ENCODE measurements at places on chromosomes 2 and 18.
A peak's percentile ranks its signal among the peaks of the same experiment; 100 is the strongest.

GRCh38 chr2:135740206-135740605, 1.4 kb upstream of the UBXN4 start:
- DNase-seq: no peak

GRCh38 chr2:10434886-10435819, 13.0 kb downstream of the ODC1 start:
- peak; percentile 40 for DNase-seq

- no peak for DNase-seq
Measured at GRCh38 chr2:214807653-214808052, 1.8 kb downstream of the BARD1 start.

DNA sequence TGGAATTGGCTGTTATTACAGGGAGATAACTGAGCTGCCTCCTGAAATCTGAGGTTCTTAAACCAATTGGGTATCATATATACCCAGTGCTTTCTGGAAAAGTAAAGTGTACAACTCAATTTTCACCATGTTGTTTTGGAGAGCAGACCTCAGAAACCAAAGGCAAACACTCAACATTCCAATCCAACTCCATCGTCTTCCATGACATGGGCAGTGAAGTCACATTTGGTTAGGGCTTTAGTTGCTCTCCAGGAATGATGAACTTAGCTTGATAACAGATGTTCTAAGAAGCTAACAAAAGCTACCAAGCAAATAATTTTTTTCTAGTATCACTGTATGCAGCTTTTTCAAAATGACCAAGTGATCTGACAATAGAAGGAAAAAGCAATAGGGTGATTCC, 107.0 kb upstream of the SLC35G4 start:
- no peak for DNase-seq

- DNase-seq: no peak
Measured at GRCh38 chr2:218878486-218878885, 2.2 kb upstream of the WNT10A start.

DNA sequence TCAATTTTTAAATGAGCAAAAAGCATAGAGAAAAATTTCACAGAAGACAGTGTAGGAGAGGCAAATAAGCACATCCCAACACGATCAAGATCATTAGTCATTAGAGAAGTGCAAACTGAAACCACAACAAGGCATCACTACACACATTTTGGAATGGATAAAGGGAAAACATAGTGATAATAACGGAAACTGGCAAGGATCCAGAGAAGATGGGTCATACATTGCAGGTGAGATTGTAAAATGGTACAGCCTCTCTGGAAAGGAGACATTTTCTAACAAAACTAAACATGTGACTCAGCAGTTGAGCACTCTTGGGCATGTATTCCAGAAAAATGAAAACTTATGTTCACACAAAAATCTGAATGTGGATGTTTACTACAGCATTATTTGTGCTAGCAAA, 98.3 kb upstream of the TMEM17 start:
- DNase-seq: no peak

- DNase-seq: no peak
Measured at GRCh38 chr2:68317971-68318913, 1.5 kb downstream of the CNRIP1 start.

- no peak for DNase-seq
Measured at GRCh38 chr18:11146238-11146946, 3.0 kb downstream of the PIEZO2 start.

GRCh38 chr2:222297600-222297935, 1.2 kb downstream of the PAX3 start:
- DNase-seq: no peak

DNA sequence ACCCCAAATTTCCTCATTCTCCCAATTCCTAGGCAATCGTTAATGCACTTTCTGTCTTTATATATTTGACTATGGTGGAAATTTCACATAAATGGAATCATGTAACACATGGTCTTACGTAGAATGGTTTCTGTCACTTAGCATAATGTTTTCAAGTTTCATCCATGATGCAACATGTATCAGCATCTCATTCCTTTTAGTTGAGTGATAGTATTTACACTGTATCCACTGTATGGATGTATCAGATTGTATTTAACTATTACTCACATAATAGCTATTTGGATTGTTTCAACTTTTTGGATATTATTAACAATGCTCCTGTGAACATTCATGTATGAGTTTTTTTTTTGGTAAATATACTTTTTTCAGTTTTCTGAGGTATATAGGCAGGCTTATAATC, 982.3 kb upstream of the DDX18 start:
- no peak for DNase-seq

GRCh38 chr18:574865-575645, 5.1 kb upstream of the CETN1 start:
- no peak for DNase-seq

- no peak for DNase-seq
Measured at GRCh38 chr2:218885981-218886947, 5.6 kb downstream of the WNT10A start.

DNA sequence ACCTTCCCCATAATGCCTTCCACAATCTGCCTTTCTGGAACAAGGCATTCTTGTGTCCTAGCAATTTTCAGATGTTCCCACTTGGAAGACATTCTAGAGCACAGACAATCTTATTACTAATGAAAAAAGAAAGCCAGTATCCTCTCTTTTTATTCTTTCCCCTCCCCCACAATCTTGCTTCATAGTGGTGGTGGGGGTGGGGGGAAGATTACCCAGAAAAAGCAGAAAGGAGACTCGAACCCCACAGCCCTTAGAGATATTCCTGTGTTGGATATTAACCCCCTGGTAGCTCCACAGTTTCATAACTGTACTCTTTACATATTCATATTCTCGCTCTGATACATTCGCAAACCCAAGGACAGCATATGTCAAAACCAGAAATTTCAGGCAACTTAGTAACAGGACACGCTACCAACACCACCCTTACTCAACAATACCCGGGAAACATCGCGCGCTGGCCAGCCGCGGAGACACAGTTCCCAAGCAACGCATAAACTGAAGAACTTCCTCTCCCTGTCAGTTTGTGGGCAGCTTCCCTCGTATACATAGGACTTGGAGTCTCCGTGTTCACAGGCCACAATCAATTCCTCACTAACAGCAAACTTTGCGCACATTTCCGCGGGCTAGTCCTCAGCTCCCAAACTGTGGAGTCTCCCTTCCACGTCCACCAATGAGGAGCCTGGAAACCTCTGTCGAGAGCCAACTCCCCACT, 793 bp downstream of the NR4A2 start:
- no peak for DNase-seq

- DNase-seq: no peak
Measured at GRCh38 chr2:64879745-64880144, 109.5 kb upstream of the SLC1A4 start.

GRCh38 chr18:79375441-79376154, 20.1 kb upstream of the NFATC1 start:
- DNase-seq: no peak

- no peak for DNase-seq
Measured at GRCh38 chr2:183490914-183491313, 366.7 kb downstream of the NUP35 start.

- no peak for DNase-seq
Measured at GRCh38 chr2:140639628-140640027, 1491.2 kb downstream of the LRP1B start.

DNA sequence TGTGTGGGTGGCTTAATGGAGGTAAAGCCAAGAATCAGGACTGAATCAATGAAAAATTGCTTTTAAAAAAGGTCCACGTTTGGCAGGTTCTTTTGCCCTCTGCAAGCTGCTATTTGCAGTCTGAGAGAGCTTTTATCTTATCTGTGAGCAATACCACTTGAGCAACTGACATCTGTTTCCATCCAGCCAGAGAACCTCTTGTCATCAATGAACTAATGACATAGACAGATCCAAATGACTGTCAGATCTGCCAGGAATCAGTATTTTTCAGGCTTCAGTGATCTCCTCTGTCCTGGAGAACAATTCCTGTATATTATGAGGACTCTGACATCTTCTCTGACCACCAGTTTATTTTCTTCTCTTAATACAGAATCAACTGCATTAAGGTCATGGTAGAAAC, 608.1 kb downstream of the LRP1B start:
- no peak for DNase-seq

DNA sequence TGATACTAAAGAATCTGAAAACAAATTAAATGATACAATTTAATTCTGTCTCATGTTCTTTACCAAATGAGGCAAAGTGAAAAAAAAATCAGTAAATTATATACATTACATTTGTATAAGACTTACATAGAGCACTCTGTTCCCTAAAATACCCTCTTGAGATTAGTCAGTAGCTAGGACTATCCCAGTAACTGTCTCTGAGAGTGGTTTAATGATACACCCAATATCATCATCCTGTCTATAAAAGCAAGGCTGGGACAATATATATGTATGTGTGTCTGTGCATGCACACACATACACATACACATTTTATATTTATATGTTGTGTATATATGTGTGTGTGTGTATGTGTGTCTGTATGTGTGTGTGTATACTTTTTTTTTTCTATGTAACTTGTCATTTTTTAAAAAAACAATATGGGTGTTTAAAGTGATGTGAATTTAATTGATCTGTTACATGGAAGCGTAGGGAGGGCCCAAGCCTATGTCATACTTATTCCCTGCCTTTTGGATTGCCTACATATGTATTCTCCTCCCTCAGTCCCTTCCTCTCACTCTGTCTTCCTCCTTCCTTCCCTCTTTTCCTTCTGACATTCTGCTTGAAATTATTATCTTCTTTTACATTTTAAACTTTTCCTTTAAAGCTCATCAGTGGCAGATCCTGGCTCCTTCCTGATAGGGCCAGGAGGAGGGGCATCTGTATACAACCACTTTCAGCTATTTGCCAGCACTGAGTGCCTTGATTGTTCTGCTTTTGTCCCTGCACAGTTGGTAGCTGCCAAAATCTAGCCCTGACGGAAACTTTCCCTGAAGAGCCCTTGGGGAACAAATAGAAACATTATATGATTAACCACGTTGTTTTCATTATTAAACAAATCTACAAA, 6.8 kb downstream of the ASXL3 start:
- no peak for DNase-seq

GRCh38 chr2:209431701-209432100, 7.9 kb downstream of the MAP2 start:
- DNase-seq: no peak

GRCh38 chr2:100853909-100854810, 34.2 kb downstream of the NPAS2 start:
- DNase-seq: no peak

DNA sequence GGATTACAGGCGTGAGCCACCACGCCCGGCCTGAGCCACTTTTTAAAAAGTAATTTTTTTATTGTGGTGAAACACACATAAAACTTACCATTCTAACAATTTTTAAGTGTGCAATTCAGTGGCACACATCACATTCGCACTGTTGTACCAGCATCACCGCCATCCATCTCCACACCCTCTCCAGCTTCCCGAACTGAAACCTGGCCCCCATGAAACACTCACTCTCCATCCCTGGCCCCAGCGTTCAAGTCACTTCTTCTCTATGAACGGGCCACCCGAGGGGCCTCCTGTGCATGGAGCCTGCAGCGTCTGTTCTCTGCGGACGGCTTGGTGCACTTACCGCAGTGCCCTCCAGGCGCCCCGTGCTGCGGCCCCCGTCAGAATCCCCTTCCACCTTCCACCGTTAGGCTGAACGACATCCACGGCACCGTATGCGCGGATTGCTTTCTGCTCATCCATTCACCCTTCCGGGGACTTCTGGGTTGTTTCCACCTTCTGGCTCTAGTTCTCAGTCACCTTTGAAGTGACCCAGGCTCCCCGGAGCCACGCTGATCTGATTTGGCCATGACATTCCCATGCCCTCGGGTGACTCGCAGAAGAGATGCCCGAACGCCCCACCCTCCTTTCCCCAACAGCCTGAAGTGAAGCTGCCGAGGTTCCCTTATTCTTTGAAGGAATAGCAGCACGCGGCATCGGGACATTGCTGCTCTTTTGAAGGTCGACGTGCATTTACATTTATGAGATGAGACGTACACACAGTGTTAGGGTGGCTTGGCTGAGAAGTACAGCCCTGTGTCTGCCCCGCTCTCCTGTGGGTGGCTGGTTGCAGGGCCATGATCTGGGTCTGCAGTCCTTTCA, 134.4 kb downstream of the MBP start:
- no peak for DNase-seq

DNA sequence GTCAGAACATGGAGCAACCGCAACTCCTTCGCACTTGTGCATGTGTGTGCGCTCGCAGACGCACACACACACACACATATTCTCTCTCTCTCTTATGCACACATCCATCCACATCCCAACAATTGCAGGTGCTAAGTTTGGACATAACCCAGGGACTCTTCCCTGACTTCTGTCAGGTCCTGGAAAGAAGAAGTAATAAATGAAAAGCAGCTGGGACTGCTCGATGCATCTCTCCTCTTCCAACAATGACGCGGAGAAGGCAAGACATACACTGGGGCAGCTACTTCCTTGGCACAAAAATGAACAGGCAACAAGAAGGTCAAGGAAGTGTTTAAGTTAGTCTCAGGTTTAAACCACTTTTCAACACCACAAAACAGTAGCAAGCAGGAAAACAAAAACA, 23.6 kb downstream of the STARD7 start:
- no peak for DNase-seq

DNA sequence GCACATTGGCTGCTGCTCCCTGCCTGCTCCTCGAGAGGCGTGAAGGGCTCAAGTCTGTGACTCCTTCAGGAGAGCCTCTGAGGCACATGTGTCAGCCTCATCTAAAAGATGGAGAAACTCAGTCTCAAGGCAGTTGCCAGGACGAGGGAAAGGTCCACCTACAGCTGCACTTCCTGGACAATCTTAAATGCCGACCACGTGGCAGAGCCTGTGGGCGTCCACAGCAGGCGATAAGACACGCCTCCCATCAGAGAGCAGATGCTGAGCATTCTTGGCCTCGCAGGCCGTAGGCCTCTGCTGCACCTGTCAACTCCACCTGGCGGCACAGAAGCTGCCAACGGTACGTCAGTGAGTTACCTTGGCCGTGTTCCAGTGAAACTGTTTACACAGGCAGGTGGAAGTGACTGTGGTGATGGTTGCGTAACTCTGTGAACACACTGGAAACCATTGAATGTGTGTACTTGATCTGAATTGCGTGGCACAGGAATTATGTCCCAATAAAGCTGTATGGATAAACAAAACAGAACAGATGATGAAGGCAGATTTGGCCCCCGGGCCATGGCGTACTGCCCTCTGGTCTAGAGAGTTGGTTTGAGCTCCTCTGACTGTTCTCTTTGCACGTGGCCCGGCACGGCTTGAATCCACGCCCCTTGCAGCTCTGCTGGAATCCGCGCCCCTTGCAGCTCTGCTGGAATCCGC, 114.5 kb downstream of the RNF144A start:
- DNase-seq: no peak

- no peak for DNase-seq
Measured at GRCh38 chr18:33316146-33316587, 124.4 kb downstream of the CCDC178 start.

- no peak for DNase-seq
Measured at GRCh38 chr2:118837067-118837466, 10.4 kb downstream of the EN1 start.

All from stimulated activated CD8-positive, alpha-beta memory T cell treated with anti-CD3 and anti-CD28 coated beads, Interleukin-4, amount 100 ng/mL, for 1 hour (primary cell).